Esophagus squamous epithelium (tissue), 5 donors: ENCODE measurements at places on chromosomes 3 and 15. TPM values are rescaled to one million over a fixed set of nuclear protein-coding genes. Genes with fewer than 3 reads are reported as not detected.

DNA sequence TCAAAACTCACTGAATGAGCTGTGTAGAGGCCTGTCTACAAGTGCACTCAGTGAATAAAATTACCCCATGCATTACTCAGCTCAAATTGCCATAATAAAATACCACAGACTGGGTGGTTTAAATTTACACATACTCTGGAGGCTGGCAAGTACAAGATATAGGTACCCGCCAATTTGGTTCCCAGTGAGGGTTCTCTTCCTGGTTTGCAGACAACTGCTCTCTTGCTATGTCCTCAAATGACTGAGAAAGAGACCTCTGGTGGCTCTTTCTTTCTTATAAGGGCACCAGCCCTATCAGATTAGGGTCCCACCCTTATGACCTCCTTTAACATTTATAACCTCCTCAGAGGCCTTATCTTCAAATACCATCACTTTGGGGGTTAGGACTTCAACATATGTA, 237.0 kb downstream of the CPNE4 start:
- H3K4me1 ChIP-seq, result no peaks in the 10 kb centered on the region
- DNase-seq, result no peak
- no peaks in the 10 kb centered on the region for H3K36me3 ChIP-seq
- H3K27ac ChIP-seq, result no peak overlapping the region
- H3K4me3 ChIP-seq, result no peak overlapping the region

DNA sequence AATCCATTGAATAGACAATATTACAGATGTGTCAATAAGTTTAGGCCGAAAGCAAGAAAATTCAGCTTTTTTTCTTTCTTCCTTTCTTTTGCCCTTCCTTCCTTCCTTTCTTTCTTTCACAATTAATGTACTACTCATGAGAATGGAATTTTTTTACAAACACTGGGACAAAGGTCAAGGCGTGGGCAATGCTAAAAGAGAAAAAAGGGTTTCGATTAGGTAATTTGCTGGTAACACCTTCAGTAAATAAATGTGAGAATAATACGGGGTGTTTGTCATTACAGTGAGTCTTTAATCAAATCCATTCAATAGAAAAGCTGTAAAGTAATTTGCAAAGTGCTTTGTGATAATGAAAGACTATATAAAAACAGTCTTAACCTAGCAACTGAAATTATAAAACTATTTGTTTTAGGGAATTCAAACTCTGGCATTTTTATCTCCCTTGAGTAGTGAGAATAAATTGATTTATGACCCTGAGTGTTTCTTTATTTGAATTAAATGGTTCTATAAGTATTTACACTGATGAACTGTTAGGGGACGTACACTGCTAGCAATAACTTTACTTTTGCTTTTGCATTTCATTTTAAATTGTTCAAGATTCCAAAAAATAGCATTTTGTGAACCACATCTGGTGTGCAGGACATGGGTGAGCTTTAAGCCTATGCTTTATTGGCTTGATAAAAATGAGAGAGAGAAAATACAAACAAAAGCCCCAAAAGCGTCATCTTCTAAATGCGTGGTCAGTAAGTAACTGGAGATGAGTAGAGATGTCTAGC, 104.2 kb upstream of the THRB start:
- no peaks in the 10 kb centered on the region for H3K27me3 ChIP-seq
- DNase-seq, result no peak
- peaks cover 5% of the 10 kb centered on the region for H3K4me1 ChIP-seq
- H3K4me3 ChIP-seq, result no peak overlapping the region
- peak overlapping the region; percentile 12 for H3K27ac ChIP-seq

GRCh38 chr15:67786646-67787045, 38.7 kb upstream of the SKOR1 start:
- DNase-seq, result no peak
- H3K27me3 ChIP-seq, result no peaks in the 10 kb centered on the region
- no peak overlapping the region for H3K4me3 ChIP-seq

- H3K27me3 ChIP-seq, result no peaks in the 10 kb centered on the region
- H3K4me1 ChIP-seq, result no peaks in the 10 kb centered on the region
- H3K27ac ChIP-seq, result no peak overlapping the region
- H3K4me3 ChIP-seq, result no peak overlapping the region
These were observed 272.4 kb upstream of the TPM1 start for GRCh38 chr15:62770111-62770660.

DNA sequence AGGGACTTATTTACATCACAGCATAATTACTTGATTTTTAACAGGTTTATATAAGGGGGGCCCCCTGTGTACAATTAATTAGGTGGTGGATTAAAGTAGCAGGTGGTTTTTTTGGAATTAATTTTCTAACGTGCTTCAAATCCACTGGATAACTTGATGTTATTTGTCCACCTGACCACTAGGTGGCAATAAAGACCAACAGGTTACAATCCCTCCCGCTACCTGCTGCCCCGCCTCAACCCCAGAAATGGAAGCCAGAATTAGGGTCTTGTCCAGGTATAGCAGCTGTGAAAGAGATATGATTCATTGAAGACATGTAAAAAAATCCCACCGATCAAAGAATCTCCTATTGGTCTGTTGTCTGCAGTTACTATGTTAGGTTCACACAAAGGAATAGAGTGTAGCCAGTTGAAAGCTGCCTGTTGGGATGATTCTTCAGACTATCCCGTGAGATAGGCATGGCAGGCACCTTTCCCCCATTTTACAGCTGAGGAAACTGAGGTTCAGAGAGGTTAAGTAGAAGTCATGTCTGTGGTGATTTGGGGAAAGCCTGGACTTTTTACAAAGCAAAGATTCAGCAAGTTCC, 44.0 kb downstream of the MFSD1 start:
- no peaks in the 10 kb centered on the region for H3K4me1 ChIP-seq
- no peaks in the 10 kb centered on the region for H3K36me3 ChIP-seq
- no peak overlapping the region for H3K27ac ChIP-seq

DNA sequence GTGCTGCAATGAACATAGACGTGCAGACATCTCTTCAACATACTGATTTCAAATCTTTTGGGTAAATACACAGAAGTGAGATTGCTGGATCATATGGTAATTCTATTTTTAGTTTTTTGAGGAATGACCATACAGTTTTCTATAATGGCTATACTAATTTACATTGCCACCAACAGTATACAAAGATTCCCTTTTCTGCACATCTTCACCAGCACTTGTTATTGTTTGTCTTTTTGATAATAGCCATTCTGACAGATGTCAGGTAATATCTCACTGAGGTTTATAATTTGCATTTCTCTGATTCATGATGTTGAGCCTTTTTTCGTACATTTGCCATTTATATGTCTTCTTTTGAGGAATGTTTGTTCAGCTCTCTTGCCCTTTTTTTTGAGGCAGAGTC, 30.5 kb downstream of the TOPAZ1 start:
- no peaks in the 10 kb centered on the region for H3K4me1 ChIP-seq
- no peak for DNase-seq
- H3K36me3 ChIP-seq, result no peaks in the 10 kb centered on the region

DNA sequence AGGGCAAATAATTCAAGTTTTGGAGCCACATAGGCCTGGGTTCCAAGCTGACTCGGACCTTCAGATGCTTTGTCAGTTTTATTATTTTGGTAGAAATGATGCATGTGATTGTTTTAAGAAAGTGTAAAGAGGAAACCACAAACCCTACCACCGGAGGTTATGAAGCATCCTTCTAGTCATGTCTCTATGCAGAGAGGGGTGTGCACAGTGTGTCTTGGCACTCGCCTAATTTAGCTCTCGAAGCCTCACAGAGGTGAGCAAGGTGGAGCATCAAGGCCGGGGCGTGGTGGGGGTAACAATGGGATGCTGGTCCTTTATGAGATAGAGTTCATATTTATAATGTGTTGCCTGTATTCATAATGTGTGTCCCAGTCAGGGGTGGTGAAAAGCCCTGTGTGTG, 63.7 kb upstream of the SMAD6 start:
- H3K27me3 ChIP-seq, result no peaks in the 10 kb centered on the region
- H3K27ac ChIP-seq, result no peak overlapping the region
- H3K4me3 ChIP-seq, result no peak overlapping the region
- DNase-seq, result no peak

- no peak overlapping the region for H3K27ac ChIP-seq
- no peak for DNase-seq
- H3K36me3 ChIP-seq, result no peaks in the 10 kb centered on the region
- no peak overlapping the region for H3K4me3 ChIP-seq
- H3K4me1 ChIP-seq, result no peaks in the 10 kb centered on the region
These were observed 474.7 kb upstream of the ALCAM start for GRCh38 chr3:104892044-104892443.

- DNase-seq, result no peak
- H3K27me3 ChIP-seq, result no peaks in the 10 kb centered on the region
- no peaks in the 10 kb centered on the region for H3K36me3 ChIP-seq
- H3K4me3 ChIP-seq, result no peak overlapping the region
- no peak overlapping the region for H3K27ac ChIP-seq
These were observed 47.4 kb upstream of the WNT7A start for GRCh38 chr3:13927295-13927694.

- no peak for DNase-seq
- no peak overlapping the region for H3K4me3 ChIP-seq
- H3K27ac ChIP-seq, result no peak overlapping the region
- H3K36me3 ChIP-seq, result peaks cover 36% of the 10 kb centered on the region
- H3K27me3 ChIP-seq, result no peaks in the 10 kb centered on the region
- H3K4me1 ChIP-seq, result no peaks in the 10 kb centered on the region
These were observed 68.3 kb upstream of the SLC12A8 start for GRCh38 chr3:125280668-125281361.

GRCh38 chr3:192130534-192131132, 596.7 kb downstream of the FGF12 start:
- H3K4me3 ChIP-seq, result no peak overlapping the region
- DNase-seq, result no peak
- no peaks in the 10 kb centered on the region for H3K27me3 ChIP-seq

DNA sequence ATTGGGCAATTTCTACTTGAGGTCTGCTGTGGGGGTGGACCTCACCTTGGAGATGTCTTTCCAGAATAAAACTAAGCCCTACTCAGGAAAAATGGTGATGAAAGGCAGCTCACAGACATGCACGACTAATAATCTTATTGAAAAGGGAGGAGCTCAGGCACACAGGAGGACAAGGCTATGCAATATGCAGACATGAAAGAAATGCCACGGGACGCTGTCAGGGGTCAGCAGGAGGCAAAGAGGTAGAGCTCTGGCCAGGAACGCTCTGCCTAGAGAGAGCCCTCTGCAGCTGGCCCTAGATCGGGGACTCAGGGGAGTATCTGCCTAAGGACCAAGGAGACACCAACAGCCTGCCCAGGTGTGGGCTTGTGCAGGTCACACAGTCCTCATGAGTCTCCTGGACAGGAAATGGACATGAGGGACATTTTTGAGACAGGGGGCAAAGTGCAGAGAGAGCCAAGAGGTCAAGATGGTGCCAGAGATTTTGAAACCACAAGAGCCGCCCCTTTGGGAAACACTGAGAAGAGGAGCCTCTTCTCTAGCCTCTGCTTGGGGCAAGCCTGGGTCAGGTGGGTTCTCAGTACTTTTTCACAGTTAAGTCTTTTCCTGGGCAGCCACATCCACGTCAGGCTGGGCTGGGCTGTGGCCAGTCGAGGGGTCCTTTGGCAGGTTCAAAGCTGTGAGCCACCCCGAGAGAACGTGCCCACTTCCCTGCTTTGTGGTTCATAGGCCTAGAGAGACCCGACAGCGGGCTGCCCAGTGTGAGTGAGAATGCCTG, 23.2 kb downstream of the EAF1 start:
- H3K27ac ChIP-seq, result no peak overlapping the region
- no peaks in the 10 kb centered on the region for H3K4me1 ChIP-seq
- H3K27me3 ChIP-seq, result no peaks in the 10 kb centered on the region
- H3K4me3 ChIP-seq, result no peak overlapping the region
- no peaks in the 10 kb centered on the region for H3K36me3 ChIP-seq

- H3K4me1 ChIP-seq, result no peaks in the 10 kb centered on the region
- no peak overlapping the region for H3K27ac ChIP-seq
- H3K27me3 ChIP-seq, result no peaks in the 10 kb centered on the region
- H3K36me3 ChIP-seq, result no peaks in the 10 kb centered on the region
- DNase-seq, result no peak
These were observed 27.4 kb downstream of the SH3GL3 start for GRCh38 chr15:83474578-83474977.

DNA sequence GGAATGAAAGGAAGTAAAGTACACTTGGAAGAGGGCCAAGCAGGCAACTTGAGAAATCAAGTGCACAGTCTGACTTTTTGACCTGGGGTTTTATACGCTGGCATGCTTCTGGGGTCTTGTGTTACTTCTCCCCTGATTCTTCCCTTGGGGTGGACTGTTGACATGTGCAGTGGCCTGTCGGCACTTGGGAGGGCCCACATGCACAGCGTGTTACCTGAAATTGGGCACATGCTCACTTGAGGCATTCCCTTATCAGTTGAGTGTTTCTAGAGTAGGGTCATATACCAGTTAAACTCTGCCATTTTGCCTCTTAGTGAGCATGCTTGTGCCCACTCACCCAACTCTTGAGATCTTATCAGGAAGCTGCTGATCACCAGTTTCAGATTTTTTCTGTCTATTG, 329.1 kb upstream of the SOX2 start:
- no peak overlapping the region for H3K27ac ChIP-seq
- H3K4me3 ChIP-seq, result no peak overlapping the region
- no peaks in the 10 kb centered on the region for H3K27me3 ChIP-seq
- DNase-seq, result no peak
- no peaks in the 10 kb centered on the region for H3K4me1 ChIP-seq

GRCh38 chr3:150503402-150504099, 42.7 kb downstream of the SERP1 start:
- no peaks in the 10 kb centered on the region for H3K4me1 ChIP-seq
- no peak for DNase-seq
- no peaks in the 10 kb centered on the region for H3K27me3 ChIP-seq
- no peaks in the 10 kb centered on the region for H3K36me3 ChIP-seq

GRCh38 chr3:160707187-160707794, 30.3 kb downstream of the ARL14 start:
- no peaks in the 10 kb centered on the region for H3K36me3 ChIP-seq
- no peak overlapping the region for H3K27ac ChIP-seq
- DNase-seq, result no peak
- no peaks in the 10 kb centered on the region for H3K4me1 ChIP-seq
- H3K27me3 ChIP-seq, result peaks cover 8% of the 10 kb centered on the region

DNA sequence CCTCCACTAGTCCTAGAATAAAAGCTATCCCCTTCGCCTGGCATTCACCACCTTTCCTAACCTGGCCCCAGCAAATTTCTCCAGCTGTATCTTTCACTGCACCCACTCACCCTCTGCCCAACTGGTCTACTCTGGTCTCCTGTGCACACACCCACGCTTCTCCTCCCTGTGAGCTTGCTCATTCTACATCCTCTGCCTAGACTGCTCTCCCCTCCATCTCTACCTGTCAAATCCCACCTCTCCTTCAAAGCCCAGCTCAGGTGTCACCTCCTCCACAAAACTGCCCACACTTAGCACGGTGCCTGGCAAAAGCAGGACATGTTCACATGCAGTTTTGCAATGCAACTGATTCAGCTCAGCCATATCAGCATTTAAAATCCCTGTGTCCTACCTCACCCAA, 45.8 kb upstream of the NTRK3 start:
- H3K4me3 ChIP-seq, result no peak overlapping the region
- no peaks in the 10 kb centered on the region for H3K4me1 ChIP-seq
- no peak for DNase-seq
- no peaks in the 10 kb centered on the region for H3K36me3 ChIP-seq
- H3K27ac ChIP-seq, result no peak overlapping the region
- H3K27me3 ChIP-seq, result peaks cover 10% of the 10 kb centered on the region

Gene KCNAB1
- total RNA-seq, result 1.9 TPM

Gene AQP9
- total RNA-seq, result 1.9 TPM

Gene GHSR
- not detected for total RNA-seq

Gene AADAC
- 0.35 TPM for total RNA-seq

Gene MTFMT
- total RNA-seq, result 20.0 TPM
